Activated CD4-positive, alpha-beta memory T cell treated with anti-CD3 and anti-CD28 coated beads, Interleukin-2, amount 10 ng/mL, durations not matched to agents 7 days and 5 days (primary cell): ENCODE measurements at places on chromosomes 4 and X. TPM values are rescaled to one million over a fixed set of nuclear protein-coding genes. Genes with fewer than 3 reads are reported as not detected.

- no peak for DNase-seq
- no peaks in the 10 kb centered on the region for H3K27me3 ChIP-seq
- H3K4me1 ChIP-seq, result no peaks in the 10 kb centered on the region
These were observed 39.8 kb downstream of the XIAP start for GRCh38 chrX:123899701-123900100.

- H3K36me3 ChIP-seq, result no peaks in the 10 kb centered on the region
- H3K4me3 ChIP-seq, result no peak overlapping the region
- H3K27me3 ChIP-seq, result no peaks in the 10 kb centered on the region
- no peaks in the 10 kb centered on the region for H3K4me1 ChIP-seq
- no peak overlapping the region for H3K27ac ChIP-seq
These were observed 211.7 kb downstream of the SLC4A4 start for GRCh38 chr4:71550220-71551165.

GRCh38 chrX:96435378-96436035 lies 249.1 kb upstream of the DIAPH2 start:
- H3K4me1 ChIP-seq, result no peaks in the 10 kb centered on the region
- no peak overlapping the region for H3K4me3 ChIP-seq
- no peaks in the 10 kb centered on the region for H3K36me3 ChIP-seq
- no peak for DNase-seq
- H3K27me3 ChIP-seq, result no peaks in the 10 kb centered on the region
- no peak overlapping the region for H3K27ac ChIP-seq

- H3K4me1 ChIP-seq, result peaks cover 21% of the 10 kb centered on the region
- peak; percentile 21 for DNase-seq
- H3K27me3 ChIP-seq, result peaks cover 2% of the 10 kb centered on the region
- H3K36me3 ChIP-seq, result no peaks in the 10 kb centered on the region
- no peak overlapping the region for H3K4me3 ChIP-seq
These were observed 10.8 kb downstream of the CLCN4 start for GRCh38 chrX:10167573-10167972.

Gene HSD17B13
- 0.30 TPM for total RNA-seq

- no peak for DNase-seq
- no peaks in the 10 kb centered on the region for H3K36me3 ChIP-seq
- H3K27me3 ChIP-seq, result no peaks in the 10 kb centered on the region
- H3K27ac ChIP-seq, result no peak overlapping the region
- H3K4me3 ChIP-seq, result no peak overlapping the region
These were observed 55.6 kb upstream of the ADRA2C start for GRCh38 chr4:3710451-3711182.

Gene MAGEA3
- not detected for total RNA-seq

- no peak overlapping the region for H3K27ac ChIP-seq
- no peak for DNase-seq
- no peaks in the 10 kb centered on the region for H3K27me3 ChIP-seq
These were observed 714.2 kb upstream of the LCORL start for GRCh38 chr4:18735740-18736268.

GRCh38 chrX:11867610-11868345 lies 109.7 kb downstream of the MSL3 start:
- DNase-seq, result no peak
- H3K4me1 ChIP-seq, result no peaks in the 10 kb centered on the region
- no peak overlapping the region for H3K4me3 ChIP-seq
- no peaks in the 10 kb centered on the region for H3K27me3 ChIP-seq
- no peaks in the 10 kb centered on the region for H3K36me3 ChIP-seq

DNA sequence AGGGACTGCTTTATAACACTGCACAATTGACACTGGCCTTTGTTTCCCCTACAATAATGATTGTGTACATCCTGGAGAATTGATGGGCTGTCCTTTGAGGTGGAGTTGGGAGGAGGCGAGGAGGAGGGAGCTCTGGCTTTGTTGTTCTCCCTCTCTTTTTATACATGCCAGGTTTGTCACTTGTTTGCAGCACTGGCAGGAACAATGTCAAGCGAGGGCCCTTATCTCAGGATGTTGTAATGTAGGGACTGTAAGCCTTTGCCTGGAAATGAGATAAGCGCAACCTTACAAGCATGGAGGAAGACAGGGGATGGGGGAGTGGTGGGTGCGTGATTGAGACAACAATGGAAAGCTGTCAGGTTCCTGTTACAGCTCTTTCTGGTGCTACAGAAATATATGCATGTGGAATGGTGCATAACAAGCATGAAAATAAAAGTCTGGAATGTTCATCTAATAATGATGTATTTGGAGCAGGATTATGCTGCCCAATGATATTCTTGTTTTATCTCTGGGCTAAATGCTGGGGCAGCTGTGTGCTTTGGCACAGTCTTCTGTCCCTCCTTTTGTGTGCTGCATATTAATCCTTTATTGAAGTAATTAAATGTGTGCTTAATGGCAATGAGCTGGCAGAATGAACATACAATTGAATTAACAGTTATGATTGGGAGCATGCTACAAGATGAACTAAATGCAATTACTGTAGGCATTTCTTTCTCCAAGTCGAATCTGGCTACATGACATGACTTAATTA lies 294.4 kb downstream of the GPAT3 start:
- H3K27ac ChIP-seq, result no peak overlapping the region
- no peaks in the 10 kb centered on the region for H3K36me3 ChIP-seq
- H3K4me3 ChIP-seq, result no peak overlapping the region
- H3K4me1 ChIP-seq, result no peaks in the 10 kb centered on the region

GRCh38 chr4:142615324-142615665 lies 230.8 kb downstream of the INPP4B start:
- H3K36me3 ChIP-seq, result peaks cover 26% of the 10 kb centered on the region
- no peak overlapping the region for H3K4me3 ChIP-seq
- peaks cover 7% of the 10 kb centered on the region for H3K4me1 ChIP-seq

Gene CXCL3
- total RNA-seq, result not detected

Gene NXF3
- not detected for total RNA-seq

GRCh38 chr4:101019313-101019712 lies 328.0 kb downstream of the PPP3CA start:
- peaks cover 24% of the 10 kb centered on the region for H3K36me3 ChIP-seq
- no peak for DNase-seq
- no peaks in the 10 kb centered on the region for H3K27me3 ChIP-seq
- H3K4me3 ChIP-seq, result peak overlapping the region; percentile 8
- peaks cover 73% of the 10 kb centered on the region for H3K4me1 ChIP-seq

- no peaks in the 10 kb centered on the region for H3K27me3 ChIP-seq
- H3K27ac ChIP-seq, result no peak overlapping the region
- no peak overlapping the region for H3K4me3 ChIP-seq
- DNase-seq, result no peak
- peaks cover 11% of the 10 kb centered on the region for H3K4me1 ChIP-seq
- no peaks in the 10 kb centered on the region for H3K36me3 ChIP-seq
These were observed 161.4 kb downstream of the VSIG4 start for GRCh38 chrX:65878456-65878855.

Gene SOX3
- total RNA-seq, result not detected

DNA sequence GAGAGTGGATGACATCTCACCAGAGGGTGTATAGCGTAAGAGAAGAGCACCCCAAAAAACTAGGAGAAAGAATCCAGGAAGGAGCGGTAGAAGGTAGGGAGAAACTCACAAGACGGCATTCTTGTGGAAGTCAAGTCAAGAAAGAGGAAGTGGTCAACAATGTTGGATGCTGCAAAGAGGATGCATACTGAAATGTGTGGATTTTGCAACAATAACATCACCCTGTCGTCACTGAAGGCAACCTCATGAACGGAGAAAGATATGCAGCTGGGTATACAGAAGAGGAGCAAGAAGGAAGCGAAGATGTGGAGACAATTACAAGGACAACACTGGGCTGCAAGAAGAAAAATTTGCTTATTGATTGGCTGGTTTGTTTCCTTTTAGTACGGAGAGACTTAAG lies 11.4 kb upstream of the TAPT1 start:
- peaks cover 3% of the 10 kb centered on the region for H3K27me3 ChIP-seq
- no peaks in the 10 kb centered on the region for H3K36me3 ChIP-seq
- H3K27ac ChIP-seq, result no peak overlapping the region
- no peaks in the 10 kb centered on the region for H3K4me1 ChIP-seq
- H3K4me3 ChIP-seq, result no peak overlapping the region
